ENCODE measurements at places on chromosomes 1 and 21.

GRCh38 chr1:61285371-61285885 lies 203.1 kb downstream of the NFIA start:
- DNase-seq: no peak

- no peak for DNase-seq
These were observed 36.5 kb downstream of the SERBP1 start for GRCh38 chr1:67393737-67394136.

- no peak for DNase-seq
These were observed at the start of gene NUP210L for GRCh38 chr1:154154534-154155191. NUP210L (minus strand) TSS chr1:154155073.

GRCh38 chr1:182331387-182331786 lies 60.2 kb downstream of the GLUL start:
- DNase-seq: no peak

DNA sequence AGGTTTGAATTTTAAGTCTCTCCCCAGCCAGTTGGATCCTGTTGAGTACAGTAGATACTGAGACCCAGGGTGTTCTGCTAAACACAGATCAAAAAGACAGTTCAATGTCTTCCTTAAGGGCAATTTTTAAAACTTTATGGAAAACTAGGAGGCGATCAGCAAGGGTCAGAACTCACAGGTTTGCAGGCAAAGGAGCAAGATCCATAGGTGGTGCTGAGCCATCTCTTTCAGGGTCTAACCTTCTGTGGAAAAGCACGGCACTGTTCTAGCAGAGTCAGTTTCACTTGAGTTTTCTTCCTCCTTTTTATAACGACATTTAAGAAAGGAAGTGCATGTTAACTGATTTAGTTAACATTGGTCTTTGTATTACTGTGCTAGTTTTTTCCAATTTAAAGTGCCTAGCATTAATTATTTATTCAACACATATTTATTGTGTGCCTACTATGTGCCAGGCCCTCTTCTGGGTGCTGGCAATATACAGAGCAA lies at the start of gene CD84:
TSS of gene CD84 (minus strand) at position 281 of the 486 bp plus-strand sequence. CDS start at position 222, 59 bp downstream.
- DNase-seq: no peak

GRCh38 chr1:74748960-74749359 lies 16.0 kb downstream of the TYW3 start:
- no peak for DNase-seq

DNA sequence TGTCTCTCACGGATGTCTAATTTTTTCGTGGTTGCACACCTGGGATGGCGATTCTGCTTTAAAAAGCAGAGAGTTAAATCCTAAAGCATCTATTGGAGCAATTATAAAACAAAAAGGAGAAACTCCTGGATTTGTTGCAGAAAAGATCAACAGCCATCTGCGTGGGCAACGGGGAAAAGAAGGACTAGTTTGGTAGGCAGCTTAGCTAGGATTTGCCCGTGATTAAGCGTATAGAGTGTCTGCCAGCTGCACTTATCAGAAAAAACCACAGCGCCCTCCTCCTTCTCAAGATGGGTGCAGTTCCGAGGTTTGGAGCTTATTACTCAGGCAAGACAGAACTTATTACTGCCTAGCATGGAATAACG lies 526 bp upstream of the SLC25A24 start:
- DNase-seq: peak; percentile 16

GRCh38 chr1:153771261-153771660 lies 3.9 kb upstream of the SLC27A3 start:
- DNase-seq: no peak

DNA sequence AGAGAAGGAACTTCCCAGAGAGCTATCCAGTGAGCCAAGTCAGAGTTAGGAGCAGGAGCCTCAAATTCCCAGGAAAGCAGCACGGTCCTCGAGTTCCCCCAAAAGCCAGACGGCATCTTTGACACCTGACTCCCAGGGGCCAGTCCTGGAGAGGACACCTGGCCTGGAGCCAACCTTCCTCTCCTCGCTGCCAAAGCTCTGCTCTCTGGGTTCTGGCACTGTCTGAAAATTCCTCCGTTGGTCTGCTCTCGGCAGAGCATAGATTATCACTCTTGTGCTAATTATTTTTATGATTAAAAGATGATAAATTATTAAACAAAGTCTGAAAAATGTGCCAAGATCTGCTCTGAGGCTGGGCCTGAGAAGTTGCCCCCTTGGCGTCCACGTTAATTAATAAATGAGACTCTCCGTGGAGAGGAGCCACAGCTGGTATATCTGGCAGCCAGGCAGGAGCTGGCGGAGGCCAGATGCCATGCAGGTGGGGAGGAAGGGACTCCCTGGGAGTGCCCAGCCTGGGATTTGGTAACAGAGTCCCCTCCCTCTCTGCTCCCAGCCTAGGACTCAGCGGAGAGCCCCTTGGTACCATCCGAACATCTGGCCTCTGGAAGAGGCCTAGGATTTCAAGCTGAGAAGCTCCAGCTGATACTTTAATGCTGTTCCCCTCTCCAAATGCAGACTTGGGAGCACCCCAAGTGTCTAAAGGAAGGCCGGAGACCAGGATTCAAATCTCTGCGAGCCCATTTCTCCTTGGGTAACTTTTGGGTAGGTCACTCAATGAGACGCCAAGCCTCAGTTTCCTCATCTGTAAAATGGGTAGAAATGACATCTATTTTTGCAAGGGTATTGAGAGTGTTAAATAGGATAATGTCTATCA lies 163.7 kb upstream of the POU3F1 start:
- DNase-seq: no peak

DNA sequence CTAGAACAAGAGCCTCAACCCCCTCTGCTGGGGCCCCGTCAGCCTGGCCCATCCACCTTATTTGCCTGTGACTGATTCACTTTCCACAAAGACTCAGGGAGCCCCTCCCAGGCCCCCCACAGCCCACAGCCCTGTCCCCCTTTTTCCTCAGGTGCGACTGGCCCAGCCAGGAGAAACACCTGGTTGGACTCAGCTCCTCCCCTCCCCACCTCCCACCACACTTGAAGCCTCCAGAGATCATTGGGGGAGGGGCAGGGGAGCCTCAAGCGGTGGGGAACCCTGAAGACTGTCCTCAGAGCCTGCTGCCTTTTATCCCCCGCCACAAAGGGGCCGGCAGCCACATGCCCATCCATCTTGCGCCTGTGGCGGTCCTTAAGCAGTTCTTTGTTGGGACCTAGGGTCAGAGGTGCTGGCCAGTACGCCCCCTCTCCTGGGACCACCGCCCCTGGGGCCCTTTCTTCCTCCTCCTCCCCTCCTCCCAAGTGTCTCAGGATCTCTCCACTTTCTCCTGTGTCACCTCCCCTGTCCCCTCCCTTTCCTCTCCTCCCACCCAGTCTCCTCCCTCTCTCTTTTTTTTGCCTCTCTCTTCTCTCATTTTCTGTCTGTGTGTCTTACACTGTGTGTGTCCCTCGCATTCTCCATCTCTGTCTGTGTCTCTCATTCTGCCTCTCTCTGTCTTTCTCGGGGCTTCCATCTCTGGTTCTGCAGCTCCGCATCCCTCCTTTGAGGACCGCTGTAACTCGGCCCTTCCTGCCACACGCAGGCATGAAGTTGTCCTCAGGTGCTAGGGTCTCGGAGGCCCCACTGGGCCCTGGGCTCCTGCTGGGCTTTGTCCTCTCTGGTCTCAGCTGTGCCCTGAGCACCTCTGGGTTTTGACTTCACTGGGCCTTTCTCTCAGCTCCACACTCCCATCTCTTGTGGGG lies 12.2 kb downstream of the CRABP2 start:
- no peak for DNase-seq

GRCh38 chr21:44732263-44732662 lies 20.9 kb upstream of the TSPEAR start:
- DNase-seq: no peak

GRCh38 chr1:2633936-2634491 lies 1.2 kb upstream of the MMEL1 start:
- no peak for DNase-seq

DNA sequence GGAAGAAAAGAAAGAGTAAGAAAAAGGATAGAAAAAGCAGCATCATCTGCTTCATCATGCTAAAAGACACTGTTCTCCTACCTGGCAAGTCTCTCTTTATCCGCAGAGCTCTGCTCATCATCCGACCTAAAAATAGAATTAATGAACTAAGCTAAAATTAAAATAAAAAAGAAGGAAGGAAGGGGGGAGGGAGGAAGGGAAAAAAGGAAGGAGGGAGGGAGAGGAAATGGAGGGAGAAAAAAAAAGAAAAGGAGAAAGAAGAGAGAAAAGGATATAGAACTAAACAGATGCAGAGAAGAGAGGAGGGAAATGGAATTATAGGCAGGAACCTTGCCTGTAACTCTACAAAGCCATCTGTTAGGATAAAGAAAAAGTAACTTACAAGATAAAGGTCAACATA lies 34.1 kb downstream of the ARNT start:
- DNase-seq: no peak

DNA sequence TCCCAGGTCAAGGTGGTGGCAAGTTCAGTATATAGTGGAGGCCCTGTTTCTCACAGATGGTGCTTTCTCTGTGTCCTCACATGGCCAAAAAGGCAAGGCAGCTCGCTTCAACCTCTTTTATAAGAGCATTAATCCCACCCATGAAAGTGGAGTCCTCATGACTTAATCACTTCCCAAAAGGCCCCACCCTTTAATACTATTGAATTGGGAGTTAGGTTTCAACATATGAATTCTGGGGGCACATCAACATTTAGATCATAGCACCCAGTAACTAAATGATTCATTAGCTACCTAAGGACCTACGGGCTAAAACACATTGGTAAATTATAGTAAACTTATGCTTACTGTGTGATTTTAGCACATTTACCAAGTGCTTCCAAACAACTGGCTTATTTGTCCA lies 317.9 kb downstream of the LTN1 start:
- no peak for DNase-seq

DNA sequence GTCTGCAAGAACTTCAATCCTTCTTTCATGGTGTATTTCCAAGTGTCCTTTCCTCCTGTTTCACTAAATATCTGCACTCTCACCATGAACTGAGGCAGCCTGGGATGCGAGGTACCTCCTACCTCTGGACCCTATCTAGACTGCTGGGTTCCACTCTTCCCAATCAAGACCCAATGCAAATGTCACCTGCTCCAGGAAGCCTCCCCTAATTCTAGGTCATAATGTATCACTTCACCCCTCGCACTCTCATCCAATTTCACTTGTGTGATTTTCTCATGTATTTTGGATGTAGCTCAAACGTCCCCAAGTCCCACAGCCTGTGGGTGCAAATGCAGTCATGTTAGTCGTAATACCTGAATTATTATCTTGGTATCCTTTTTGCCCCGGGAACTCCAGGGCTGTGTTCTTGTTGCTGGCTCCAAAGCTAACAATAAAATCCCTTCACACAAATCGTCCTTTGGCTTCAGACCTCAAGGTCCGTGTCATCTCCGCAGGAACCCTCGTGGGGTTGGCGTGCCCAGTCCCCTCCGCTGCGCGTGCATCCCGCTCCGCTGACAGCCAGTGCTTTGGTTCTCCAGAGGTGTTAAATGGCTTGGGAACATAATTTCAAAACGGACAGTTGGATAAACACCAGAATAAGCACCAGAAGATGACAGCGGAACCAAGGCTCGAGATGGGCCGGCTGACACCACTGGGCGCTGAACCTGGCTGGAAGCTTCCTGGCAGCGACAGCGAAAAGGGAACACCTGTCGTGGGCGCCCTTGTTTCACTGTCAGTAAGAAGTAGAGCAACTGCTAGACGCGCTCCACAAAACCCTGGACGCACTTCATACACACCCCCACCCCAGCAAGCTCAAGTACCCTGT lies 1.0 kb upstream of the BACH1 start:
- DNase-seq: no peak

DNA sequence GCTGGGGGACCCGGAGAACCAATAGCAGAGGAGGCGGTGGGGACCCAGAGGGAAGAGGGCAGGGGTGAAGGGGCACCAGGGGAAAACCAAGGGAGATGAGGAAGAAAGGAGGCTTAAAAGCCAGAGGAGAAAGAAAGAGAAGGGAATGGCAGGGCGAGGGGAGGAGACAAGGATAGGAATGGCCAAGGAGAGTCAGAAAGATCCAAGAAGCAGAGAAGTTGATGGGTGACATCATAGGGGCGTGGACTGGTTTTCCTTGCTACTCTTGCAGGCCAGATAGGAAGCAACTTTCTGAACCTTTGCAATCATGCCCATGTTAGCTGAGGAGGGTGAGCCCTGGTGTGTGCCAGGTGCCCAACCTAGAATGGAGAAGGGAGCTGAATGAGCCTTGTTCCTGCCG lies 5.4 kb downstream of the NPR1 start:
- no peak for DNase-seq

Data from activated T-helper 1 cell treated with Interleukin-2 at 50 U/mL for 16 hours (primary cell).